CD4-positive, alpha-beta T cell treated with Interleukin-12 subunit alpha and Interleukin-12 subunit beta, for 1 hour (primary cell): ENCODE measurements at places on chromosomes 2 and 18.
A peak's percentile ranks its signal among the peaks of the same experiment; 100 is the strongest.

- DNase-seq = no peak
These were observed 15.6 kb downstream of the ARHGEF33 start for GRCh38 chr2:38905251-38905650.

DNA sequence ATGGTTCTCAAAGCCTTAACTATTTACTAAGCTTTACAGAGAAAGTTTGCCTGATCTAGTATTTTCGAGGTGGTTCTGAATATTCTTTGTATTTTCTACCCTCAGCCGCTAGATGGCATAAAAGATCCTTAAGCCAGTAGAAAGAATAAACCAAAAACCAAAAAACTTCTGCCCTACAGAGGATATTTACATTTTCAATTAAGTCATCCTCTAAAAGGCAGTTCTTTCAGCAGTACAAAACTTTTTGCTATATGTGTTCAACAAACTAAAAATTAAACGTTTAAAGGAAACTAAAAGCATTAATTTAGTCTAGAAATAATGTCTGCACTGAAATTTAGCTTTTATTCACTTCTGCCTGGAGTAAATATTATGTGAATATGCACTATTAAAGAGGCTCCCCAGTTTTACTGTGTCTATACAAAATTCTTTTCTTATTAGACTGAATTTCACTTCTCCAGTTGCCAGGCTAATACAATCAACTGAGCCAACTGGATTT lies 297.5 kb downstream of the PIEZO2 start:
- peak; percentile 20 for DNase-seq

- peak; percentile 22 for DNase-seq
These were observed 80.2 kb downstream of the NDUFA10 start for GRCh38 chr2:239944694-239945551.

DNA sequence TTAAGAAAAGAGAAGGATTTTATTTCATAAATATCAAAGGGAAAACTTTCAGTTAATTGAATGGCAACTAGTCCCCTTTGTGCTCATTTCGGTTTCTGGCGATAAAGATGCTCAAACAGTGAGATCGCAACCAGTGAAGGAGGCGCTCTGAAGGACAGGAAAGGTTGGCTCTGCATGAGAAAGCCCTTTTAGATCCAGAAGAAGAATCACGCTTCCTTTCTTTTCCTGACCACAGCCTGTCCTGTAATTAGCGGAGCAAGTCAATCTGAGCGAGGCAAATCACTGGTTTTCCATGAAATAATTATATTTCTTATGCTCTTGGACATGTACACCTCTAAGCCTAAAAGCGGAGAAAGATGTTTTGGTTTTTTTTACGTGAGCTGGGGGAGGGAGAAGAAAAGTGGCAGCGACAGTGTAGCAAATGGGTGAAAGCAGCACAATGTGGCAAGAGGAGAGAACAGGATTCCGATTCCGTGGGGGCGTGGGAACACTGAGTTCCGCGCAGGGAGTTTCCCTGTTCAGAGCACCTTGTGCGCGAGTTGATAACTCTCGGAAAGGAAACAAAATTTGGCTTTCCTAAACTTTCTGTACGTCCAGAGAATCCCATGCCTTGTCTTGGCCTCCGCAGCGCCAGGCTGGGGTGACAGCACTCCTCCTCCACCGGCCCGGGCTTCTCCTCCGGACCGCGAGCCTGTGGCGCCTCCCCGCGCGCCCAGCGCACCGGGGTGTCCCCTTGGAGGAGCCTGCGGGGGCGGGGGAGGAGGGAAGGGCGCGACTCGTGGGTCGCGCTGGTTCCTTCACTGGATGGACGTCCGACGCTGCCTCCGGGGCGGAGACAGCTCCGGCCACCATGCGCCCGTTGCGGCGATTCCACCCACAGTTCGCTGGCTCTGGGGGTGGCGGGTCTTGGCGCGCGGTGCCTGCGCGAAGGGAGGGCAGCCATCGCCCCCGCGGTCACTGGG lies 620 bp upstream of the SLC9A2 start:
- DNase-seq = no peak

DNA sequence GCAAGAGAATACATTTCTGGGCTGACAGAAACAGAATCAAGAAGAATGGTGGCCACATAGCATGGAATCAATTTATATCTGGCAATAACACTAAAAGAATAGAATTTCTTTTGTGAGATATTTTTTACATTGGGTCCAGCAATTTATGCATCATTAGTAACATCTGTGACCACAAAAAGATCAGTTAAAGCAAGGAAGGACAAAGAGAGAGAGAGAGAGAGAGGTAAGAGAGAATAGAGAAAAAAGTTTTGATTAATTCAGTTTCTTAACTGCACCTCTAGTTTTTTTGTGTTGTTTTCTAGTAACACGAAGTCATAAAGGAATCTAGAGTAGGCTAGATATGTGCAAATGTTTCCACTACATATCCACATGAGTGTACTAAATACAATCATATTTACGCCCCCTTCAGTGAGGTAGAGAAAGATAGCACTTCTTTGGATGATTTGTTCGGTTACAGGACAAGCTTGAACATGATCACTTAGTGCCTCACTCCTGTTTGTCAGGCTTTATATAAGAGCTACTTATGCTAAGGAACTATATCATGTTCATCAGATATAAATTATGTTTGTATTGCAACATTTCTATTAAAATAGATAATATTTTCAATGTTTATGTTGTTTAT lies 247.4 kb upstream of the COL3A1 start:
- DNase-seq = no peak

GRCh38 chr2:106546391-106546990 lies 59.3 kb downstream of the CD8B2 start:
- DNase-seq = no peak

DNA sequence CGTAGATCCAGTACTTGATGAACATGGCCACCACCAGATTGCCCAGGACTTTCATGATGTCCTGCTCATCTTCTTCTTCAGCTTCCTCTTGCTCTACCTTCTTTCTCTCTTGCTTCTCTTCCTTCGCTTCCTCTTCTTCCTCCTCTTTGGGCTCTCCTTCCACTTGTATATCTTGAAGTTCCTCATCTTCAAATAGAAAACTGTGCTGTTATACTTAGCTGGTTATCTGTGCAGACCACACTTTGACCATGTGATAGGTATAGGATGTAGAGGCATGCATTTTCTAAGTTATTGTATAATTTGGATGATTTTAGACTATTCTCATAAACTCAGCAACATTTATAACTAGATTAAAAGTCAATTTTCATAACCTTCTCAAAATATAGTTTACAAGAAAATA lies 263.4 kb downstream of the NAPG start:
- no peak for DNase-seq

GRCh38 chr2:235050980-235051351 lies 99.1 kb downstream of the SH3BP4 start:
- DNase-seq = peak; percentile 6

GRCh38 chr2:15912203-15912602 lies 28.1 kb upstream of the MYCN start:
- no peak for DNase-seq

DNA sequence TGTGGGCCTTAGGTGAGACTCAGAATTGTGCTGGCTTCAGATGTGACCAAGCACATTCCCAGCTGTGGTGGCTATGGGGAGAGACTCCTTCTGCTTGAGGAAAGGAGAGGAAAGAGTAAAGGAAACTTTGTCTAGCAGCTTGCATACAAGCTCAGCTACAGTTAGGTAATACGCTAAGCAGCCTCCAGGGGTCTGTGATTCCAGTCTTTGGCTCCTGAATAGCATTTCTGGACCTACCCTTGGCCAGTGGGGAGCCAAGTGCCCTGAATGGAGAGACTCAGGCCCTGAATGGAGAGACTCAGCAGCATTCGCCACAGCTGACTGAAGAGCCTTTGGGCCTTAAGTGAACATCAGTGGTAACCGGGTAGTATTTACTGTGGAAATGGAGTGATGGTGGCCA lies 227.4 kb upstream of the CDH7 start:
- DNase-seq = no peak

DNA sequence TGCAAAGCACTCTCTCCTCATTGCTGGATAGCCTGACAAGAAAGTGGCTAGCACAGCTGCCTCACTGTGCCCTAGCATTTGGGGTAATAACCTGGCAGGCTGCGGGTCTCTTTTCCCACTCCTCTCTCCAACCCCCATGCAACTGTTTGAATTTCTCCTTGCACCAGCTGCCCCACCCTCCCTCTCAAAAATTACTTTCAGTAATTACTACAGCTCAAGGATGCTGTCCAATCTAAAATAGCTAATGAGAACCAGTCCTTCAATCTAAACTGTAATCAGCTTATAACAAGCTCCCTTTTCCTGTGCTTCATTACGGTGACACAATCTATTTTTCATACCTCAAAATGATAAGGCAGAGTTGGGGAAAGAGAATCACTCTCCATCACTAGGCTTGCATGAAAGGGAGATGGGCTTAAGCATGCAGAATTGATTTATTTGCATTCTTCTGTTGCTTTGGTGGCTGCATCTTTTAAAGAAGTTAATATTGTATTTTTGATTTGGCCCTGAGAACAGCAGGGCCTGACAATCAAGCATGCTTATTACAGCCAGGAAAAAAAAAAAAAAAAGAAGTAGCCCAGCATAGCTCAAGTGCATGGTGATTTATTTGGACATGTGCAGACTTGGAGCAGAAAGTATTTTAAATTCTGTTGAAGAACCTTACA lies 881.8 kb downstream of the SLC4A3 start:
- no peak for DNase-seq

DNA sequence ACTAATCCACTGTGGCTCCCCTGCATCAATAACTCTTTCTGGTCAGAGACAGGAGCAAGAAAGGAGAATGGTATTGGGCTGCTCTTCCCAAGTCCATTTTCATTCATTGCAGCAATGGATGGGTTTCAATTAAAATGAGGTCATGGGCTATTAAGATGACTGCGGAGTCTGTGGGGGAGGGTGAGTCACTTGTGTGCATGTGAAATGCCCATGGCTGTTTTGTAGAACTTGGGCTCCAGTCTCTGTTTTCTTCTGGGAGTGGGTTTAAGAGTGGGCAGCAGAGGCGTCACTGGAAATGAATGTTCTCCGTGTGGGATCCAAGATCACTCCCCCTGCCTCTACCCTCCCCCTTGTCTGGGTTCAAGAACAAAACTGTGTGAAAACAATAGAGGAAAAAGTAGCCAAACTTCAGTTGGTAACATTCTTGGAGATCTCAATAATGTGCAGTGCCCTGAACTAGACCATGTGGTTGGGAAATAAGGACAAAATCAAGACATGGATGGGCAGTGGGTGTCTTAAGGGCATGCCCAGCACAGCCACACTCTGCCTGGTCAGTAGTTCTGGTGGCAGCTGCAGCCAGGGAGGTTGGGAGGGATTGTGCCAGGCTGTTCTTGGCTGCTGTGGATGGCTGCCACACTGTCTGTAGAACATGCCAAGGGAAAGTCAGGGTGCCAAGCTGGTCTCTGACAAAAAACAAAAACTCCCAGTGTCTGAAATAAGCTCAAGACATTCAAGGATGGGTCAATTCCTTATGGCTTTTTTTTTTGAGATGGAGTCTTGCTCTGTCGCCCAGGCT lies 68.2 kb upstream of the CXCR4 start:
- no peak for DNase-seq

GRCh38 chr2:160509016-160509415 lies 15.4 kb upstream of the RBMS1 start:
- no peak for DNase-seq

DNA sequence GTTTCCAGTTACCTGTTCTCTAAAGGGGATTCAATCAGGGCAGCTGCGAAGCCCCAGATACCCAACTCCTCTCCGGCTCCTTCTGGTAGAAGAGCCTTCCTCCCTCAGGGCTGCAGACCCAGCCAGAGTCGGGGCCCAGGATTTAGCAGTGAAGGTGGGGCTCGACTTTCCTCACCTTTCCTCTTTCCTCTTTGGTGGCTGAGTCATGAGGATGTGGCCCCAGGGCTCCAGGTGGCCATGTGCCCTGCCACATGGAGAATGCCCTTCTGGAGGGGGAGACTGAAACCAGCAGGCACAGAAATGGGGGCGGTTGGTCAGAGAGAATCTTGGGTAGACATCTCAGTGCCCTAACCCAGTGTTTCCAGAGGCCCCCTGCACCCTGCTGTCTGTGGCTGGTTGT lies 402.6 kb downstream of the NBAS start:
- no peak for DNase-seq

- no peak for DNase-seq
These were observed 741.7 kb downstream of the PLCL1 start for GRCh38 chr2:198546122-198546521.

DNA sequence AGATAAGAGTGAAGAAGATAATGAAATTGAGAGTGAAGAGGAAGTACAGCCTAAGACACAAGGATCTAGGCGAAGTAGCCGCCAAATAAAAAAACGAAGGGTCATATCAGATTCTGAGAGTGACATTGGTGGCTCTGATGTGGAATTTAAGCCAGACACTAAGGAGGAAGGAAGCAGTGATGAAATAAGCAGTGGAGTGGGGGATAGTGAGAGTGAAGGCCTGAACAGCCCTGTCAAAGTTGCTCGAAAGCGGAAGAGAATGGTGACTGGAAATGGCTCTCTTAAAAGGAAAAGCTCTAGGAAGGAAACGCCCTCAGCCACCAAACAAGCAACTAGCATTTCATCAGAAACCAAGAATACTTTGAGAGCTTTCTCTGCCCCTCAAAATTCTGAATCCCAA lies 15.7 kb downstream of the MSH6 start:
- no peak for DNase-seq

DNA sequence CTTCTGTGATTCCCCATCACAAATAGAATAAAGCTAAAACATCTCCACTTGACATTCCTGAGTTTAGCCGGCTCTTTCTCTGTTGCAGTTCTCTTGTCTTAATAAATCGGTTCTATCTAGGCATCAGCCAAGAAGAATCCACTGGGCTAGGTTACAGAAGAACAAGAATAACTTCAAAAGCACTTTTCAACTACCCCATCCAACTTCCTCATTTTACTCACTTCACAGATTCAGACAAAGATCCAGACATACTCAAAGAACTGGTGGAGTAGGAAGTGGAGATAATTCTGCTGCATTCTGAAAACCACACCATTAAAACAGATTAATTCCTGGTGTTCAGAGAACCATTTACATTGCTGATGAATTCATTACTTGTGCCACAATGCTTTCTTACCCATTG lies 9.6 kb upstream of the ALPK2 start:
- DNase-seq = no peak

DNA sequence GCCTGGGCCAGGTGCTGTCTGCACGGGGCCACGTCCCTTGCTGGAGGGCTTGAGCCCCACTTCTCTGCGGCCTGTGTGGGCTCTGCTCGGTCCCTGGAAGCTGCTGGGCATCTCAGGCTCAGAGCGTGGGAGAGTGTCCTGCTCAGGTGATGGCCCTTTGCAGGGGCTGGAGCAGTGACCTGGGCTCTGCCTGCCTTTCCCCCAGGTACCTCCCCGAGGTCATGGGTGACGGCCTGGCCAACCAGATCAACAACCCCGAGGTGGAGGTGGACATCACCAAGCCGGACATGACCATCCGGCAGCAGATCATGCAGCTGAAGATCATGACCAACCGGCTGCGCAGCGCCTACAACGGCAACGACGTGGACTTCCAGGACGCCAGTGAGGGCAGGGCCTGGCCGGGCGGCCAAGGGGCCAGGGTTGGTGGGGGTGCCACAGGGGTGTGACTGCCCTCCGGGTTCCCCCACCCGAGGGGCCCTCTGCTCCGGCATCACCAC lies 29.9 kb downstream of the GPC1 start:
- DNase-seq = no peak
